Foreskin keratinocyte (primary cell): ENCODE measurements at places on chromosomes 3 and 15.

GRCh38 chr3:194271460-194272035 is 79.6 kb downstream of the CPN2 start:
- no peak for DNase-seq

- no peak for DNase-seq
Measured at GRCh38 chr3:14803981-14804834, 14.6 kb upstream of the FGD5 start.

DNA sequence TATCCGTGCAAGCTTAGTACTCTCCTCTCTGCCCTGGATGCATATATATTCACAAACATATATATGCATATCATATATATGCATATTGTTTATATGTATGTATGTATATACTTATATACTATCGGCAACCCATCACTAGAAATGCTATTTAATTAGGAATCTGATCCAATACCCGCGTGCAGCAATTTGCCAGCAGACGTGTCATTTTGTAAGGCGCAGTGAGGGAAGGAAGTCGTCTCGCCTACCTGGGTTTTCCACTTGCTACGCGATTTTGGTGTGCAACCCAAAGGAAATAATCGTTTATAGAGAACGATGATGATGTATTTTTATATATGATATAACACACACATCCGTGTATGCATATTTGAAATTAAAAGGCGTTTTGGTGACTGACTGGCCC is 5.6 kb upstream of the FEZF2 start:
- DNase-seq: no peak

DNA sequence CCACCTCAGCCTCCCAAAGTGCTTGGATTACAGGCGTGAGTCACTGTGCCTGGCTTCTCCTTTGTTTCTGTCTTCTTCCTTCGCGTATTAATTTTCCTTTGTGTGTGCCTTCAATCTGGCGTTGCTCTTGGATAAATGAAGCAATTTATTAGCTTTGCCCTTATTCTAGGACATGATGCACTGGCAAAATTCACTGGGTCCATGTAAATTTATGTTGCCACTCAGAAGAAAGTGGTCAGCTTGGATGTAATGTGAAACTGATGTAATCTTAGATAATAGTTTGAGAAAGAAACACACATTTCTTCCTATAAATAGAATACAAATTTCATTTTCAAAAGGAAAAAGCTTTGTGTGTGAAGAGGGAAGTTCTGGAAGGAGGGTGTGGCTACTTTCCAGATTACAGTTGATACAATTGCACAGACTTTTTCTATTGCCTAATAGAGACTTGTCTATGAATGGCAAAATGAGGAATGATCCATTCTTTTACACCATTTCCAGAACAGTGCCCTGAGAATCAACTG is 23.3 kb upstream of the ATP1B3 start:
- DNase-seq: no peak

DNA sequence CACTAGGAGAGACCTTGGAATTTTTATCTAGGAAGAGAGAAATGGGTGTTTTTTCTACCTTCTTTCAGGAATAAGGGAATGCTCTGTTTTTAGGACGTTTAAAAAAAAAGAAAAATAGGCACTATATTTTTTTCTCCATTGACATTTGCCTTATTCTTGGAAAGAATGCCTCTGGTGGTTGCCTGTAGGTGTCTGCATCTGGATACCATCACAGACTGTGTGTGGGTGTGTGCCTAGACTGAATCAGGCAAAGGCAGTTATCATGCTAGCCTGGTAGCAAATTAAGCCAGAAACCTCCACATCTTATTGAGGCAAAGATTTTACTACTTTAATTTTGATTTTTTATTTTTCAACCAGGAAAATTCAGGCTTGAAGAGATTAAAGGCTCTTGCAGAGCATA is 513.6 kb upstream of the KCNMB2 start:
- no peak for DNase-seq

DNA sequence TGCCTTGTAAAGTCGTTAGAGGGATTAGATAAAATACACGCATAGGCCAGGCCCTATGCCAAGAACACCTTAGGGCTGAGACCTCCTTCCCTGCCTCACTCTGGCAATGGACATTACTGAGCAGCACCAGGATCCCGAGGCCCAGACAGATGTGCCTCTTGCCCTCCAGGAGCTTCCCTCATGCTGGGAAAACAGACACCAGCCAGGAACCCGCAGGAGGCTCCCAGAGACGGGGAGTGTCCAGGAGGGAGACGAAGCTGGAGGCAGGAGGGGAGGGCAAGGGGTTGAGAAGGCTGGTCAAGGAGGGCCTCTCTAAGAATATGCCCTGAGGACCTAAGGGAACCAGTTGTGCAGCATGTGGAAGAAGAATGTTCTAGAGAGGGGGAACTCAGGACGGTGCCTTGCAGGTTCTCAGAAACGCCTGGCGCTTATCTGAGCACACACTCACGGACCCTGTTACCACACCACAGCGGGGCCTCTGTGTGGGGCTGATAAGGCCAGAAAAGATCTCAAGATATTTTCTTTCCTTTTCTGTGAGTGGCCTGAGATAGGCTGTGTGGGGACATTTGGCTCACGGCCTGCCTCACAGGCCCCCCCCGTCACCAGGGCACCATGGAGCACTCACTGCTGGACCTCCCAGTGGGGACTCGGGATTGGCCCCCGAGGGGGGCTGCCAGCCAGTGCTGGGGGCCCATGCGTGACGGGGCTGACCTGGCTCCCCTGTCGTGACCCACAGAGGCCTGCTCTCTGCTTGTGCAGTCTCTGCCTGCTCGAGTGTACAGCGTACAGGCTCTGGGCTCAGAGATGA is 22.0 kb upstream of the CYP11A1 start:
- DNase-seq: no peak

DNA sequence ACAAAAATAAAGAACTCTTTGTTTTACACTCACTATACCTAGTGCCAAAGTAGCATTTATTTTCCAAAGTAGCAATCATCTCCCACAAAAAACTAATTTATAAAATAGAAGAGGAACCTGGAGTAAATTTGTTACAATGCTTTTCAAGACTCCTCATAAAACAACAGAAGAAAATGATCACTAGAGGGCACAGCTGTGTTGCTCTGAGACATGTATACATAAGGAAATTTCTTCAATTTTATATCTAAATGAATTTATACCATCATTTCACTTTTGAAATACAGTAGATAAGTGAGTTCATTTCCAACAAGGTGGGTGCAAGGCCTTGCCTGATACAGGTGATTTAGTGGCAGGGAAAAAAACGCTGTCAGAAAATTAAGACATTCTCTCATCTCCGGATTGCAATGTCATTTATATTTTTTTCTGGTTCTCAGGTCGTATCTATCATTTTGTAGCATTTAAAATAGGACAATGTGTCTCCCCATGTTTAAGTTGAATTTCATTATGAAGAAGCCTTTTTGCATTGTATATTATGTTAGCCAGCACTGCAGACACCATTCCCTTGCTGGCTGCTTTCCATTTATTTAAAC is 25.3 kb upstream of the ARHGEF26 start:
- DNase-seq: peak; percentile 25

- DNase-seq: no peak
Measured at GRCh38 chr15:65068403-65068788, 605 bp upstream of the RASL12 start.

GRCh38 chr3:128362026-128362965 is 104.4 kb downstream of the DNAJB8 start:
- DNase-seq: no peak

GRCh38 chr15:70151003-70151402 is 53.3 kb upstream of the TLE3 start:
- no peak for DNase-seq

- no peak for DNase-seq
Measured at GRCh38 chr15:52709187-52709981, 30.2 kb upstream of the ATOSA start.

DNA sequence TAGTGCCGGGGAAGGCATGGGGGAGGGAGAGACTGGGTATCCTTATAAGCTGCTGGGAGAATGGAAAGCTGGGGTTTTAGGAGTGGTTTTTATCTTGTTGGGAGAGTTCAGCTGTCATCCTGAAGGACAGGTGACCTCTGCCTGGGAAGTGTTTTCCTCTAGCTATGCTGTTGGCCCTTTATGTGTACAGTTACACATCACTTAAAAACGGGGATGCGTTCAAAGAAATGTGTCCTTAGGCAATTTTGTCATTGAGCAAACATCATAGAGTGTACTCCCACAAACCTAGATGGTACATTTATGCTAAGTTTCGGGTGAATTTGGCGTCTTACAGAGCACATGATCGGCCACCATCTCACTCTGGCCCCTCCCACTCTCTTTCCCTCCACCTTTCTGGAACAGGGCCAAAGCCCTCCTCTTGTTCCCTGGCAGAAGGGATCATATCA is 164.3 kb upstream of the NUDT16 start:
- peak; percentile 47 for DNase-seq

GRCh38 chr3:144652573-144652972 is 681.0 kb downstream of the DIPK2A start:
- peak; percentile 7 for DNase-seq

DNA sequence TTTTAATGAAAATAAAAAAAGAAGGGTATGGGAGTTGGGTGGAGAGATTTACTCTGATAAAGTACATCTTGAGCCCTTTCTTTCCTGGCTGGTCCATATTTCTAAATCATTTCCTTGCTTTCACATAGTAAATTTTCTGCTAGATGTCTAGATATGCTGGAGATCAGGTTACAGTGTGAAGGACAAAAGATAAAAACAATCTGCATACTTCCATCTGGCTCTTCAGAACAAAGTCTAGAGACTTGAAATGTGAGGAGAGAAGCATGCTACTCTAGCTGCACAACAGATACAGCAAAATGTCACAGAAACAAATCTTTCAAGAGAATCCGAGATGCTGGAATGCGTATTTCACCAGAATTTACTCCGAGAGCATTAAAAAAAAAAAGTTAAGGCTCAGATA is 42.2 kb downstream of the FOXP1 start:
- DNase-seq: no peak

- DNase-seq: no peak
Measured at GRCh38 chr3:57951066-57951882, 56.9 kb upstream of the FLNB start.

- DNase-seq: no peak
Measured at GRCh38 chr15:81069909-81070308, 64.2 kb upstream of the CFAP161 start.

GRCh38 chr3:44678480-44679116 is 30.1 kb downstream of the ZNF35 start:
- DNase-seq: no peak

DNA sequence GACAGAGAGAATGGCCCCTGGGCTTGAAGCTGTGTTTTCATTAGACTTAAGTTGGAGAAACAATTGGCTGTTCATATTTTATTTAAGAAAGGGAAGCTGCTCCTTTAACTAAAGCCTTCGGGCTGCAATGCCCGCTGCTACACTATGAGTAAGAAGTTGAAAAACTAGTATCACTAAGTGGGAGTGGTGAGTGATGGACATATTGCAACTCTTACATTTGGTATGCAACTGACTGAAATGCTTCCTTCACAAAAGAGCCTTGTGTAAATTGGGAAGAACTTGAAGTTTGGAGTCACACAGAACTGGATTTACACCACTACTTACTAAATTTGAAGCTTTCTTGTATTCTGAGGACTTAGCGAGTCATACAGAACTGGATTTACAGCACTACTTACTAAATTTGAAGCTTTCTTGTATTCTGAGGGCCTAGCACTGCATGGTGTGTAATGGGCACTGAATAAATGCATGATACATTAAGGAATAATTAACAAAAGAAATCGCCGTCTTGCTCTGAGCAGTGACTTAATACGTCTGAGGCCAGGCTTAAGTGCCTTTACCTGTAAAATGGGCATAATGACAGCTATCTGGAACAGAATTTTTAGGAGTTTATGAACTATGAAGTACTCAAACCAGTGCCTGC is 149.5 kb downstream of the RYR3 start:
- peak; percentile 87 for DNase-seq

GRCh38 chr3:175325440-175325839 is 466.3 kb downstream of the NAALADL2 start:
- no peak for DNase-seq

- no peak for DNase-seq
Measured at GRCh38 chr3:61580982-61581643, 19.7 kb downstream of the PTPRG start.

GRCh38 chr15:28786521-28786920 is 61.9 kb downstream of the GOLGA6L7 start:
- DNase-seq: no peak

DNA sequence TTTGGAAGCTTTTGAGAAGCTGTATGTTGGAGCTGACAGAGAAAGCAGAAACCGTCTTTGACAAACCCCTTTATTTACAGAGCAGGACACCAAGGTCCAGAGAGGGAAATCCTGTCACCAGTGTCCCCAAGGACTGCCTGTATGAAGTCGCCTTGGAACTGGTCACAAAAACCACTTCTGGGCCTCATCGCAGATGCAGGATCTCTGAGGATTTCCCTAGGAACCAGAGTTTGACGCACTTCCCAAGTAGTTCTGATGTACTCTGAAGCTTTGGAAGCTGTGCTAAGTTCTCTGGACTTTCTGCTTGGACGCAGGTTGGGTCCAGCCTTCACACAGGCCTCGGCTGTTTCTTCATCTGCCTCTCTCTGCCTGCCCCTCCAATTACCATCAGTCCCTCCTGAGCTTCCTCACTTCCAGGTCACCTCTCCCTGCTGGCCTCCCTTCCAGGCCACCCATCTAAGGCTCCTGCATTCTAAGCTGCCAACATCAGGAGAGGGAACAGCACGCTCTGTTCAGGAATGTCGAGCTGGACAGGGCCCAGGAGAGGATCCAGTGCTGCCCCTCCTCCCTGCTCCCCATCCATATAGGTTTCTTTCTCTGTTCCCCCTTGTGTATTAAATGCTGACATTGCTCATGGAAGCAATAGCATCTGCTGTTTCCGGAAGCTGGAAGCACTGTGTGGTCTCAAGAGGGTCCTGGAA is 270.8 kb downstream of the OPA1 start:
- DNase-seq: no peak

DNA sequence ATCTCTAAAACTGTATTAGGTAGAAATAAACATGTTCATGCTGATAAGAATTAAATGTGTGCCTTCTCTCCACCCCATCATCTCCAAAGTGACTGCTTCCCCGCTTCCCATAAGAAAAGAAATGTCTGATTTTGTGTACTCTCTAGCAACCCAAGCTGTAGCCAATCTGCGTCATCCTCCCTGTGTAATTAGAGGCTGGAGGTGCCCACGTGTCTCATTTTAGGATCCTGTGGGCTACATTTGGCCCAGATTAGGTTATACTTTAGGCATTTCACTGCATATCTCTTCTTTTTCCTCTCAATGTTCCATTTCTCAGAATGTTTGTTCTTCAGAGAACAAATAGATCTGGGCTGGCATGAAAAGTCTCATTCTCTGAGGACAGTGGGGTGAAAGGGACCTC is 19.3 kb upstream of the ZNF148 start:
- no peak for DNase-seq

- DNase-seq: no peak
Measured at GRCh38 chr3:194206320-194206719, 70.4 kb downstream of the HES1 start.

- DNase-seq: no peak
Measured at GRCh38 chr3:126713199-126713598, 9.2 kb downstream of the CHCHD6 start.

DNA sequence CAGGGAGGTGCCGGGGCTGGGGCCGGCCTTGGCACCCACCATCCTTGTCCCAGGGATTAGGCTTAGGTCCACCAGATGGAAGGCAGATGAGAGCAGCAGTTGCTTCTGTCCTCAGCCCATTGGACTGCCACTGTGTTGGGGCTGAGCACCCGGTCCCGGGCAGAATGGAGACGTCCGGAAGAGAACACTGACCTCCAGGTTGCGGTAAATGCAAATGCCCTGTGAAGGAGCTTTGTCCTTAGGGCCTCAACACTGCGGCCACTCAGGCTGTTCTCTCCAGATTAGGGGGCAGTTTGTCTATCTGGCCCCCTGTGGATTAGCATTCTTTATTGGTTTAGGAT is at the start of gene SERINC4:
Gene SERINC4 (minus strand): TSS at position 276 of the 341 bp plus-strand sequence. CDS start 234 bp downstream, at position 42.
- DNase-seq: no peak

GRCh38 chr3:19711160-19711782 is 222.7 kb downstream of the EFHB start:
- no peak for DNase-seq
